Activated T-helper 1 cell treated with anti-CD3 and anti-CD28 coated beads, Interleukin-2, amount 50 U/mL, for 16 hours (primary cell): ENCODE measurements at places on chromosomes 7 and 10.

GRCh38 chr10:43461950-43462349, 25.0 kb downstream of the ZNF487 start:
- DNase-seq: no peak

DNA sequence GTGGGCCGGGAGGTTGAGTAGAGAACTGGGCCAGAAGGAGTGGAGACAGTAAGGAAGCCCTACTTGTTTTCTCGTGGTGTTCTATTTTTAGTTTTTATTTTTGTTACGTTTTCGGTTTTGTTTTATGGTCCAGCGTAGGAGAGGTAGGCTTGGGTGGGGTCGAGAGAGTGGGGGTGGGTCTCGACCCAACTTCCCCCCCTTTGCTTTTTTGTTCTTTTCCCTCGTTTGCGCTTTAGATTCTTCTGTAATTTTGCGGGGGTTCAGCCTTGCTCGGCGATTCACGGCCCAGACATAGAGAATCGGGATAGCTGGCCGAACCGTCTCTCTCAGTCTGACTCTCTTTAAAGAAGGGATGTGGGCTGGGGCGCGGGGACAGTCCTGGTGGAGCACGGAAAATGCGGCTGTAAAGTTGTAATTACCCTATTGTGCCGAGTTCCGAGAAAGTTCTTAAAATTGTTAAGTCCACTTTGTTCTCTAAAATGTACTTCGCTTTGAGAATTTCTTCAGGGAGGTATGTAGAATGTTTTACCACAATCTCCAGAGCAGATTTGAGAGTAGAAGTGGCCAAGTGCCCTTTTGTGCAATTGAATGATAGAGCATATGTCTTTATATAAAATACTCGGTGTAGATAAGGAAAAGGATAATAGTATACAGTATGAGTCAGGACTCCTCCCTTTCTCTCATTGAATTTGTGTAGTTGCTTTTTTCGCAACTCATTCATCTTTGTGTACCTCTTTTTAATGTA, 816 bp downstream of the DMTF1 start:
- no peak for DNase-seq

GRCh38 chr7:7486362-7486761, 49.3 kb downstream of the COL28A1 start:
- no peak for DNase-seq

DNA sequence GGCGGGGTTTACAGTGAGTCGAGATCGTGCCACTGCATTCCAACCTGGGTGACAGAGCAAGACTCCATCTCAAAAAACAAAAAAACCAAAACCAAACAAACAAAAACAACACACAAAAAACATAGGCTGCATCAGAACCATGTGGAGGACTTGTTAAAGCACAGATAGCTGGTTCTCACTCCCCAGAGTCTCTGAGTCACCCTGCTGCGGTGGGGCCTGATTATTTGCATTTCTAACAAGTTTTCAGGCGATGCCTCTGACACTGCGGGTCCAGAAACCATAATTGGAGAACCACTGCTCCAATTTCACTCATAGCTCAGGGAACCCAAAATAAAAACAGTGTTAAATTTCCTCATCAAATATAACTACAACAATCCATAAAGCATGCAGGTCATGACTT, 816.7 kb downstream of the MAGI2 start:
- no peak for DNase-seq

DNA sequence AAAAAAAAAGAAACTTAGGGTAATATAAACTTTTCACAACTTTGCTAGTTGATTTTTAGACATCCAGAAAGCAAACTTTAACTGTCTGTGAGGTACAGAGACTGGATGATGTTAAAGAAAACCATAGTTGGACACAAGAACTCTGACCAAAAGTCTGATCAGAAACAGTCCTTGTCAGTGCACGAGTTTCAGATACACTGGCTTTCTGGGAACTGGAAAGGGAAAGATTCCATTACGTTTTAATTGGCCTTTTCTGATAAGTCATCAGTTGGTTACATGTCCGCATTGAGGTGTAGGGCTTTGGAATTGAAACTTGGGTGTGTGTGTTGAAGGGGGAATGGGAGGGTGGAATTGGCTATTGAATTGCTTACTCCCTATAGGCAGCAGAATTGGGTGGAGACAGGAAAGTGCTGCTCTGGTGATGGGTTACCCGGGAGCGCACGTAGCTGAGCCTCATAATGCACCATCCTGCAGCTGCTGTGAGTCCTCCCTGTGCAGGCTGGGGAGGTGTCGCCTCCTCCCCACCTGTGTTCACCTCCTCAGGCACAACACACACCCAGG, 59.9 kb downstream of the DAGLB start:
- DNase-seq: no peak

GRCh38 chr10:33114451-33114952, 156.5 kb upstream of the ITGB1 start:
- no peak for DNase-seq

GRCh38 chr10:32023264-32023663, 33.0 kb downstream of the KIF5B start:
- no peak for DNase-seq

GRCh38 chr10:97050205-97050745, 135.5 kb downstream of the SLIT1 start:
- DNase-seq: no peak

DNA sequence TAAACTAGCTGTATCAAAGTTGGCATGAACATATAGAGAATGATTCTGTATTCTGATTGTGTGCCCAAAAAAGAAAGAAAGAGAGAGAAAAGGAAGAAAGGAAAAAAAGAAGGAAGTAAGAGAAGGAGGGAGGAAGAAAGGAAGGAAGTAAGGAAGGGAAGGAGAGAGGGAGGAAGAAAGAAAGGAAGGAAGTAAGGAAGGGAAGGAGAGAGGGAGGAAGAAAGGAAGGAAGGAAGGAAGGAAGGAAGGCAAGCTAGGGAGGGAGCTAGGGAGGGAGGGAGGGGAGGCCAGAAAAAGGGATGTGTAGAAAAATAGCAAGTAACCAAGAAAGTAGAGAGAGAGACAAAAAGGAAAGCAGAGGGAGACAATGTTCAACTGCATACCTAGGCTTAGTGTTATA, 60.7 kb upstream of the TARP start:
- no peak for DNase-seq

DNA sequence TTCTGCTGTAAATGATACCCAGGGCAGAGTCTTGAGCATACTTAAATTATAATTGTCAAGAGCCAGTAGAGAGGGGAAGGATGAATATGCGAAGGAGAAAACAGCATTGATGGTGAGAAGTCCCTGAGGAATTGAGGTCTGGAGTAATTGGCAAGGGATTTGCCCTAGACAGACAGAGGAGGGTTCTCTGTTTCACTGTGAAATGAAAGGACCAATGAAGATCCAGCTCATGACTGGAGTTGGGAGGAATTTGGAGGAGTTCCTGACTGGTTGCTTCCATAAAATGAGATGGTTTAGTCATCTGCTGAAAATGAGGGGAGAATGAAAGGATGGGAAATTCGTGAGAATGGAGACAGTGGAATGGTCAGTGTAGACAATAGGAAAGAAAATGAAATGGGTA, 6.8 kb downstream of the PRPF18 start:
- DNase-seq: no peak

DNA sequence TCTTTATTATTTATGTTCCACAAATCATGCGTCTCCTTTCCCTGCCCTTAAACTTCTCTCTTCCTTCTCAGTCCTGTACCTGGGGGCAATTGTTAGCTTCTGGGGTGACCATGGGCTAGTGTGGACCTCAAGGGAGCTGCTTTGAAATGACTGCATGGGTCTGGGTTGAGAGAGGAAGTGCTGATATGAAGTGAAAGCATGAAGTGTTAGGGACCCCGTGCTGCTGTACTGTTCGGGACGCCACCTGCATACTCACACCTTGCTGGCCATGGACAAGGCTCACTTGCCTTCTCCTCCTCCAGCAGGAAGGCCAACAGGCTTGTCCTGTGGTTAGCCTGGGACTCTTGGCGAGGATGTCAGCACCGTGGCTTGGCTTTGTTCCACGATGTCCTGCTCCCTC, 56.7 kb downstream of the MTPN start:
- DNase-seq: no peak

GRCh38 chr7:25853314-25853713, 298.7 kb upstream of the NFE2L3 start:
- no peak for DNase-seq

DNA sequence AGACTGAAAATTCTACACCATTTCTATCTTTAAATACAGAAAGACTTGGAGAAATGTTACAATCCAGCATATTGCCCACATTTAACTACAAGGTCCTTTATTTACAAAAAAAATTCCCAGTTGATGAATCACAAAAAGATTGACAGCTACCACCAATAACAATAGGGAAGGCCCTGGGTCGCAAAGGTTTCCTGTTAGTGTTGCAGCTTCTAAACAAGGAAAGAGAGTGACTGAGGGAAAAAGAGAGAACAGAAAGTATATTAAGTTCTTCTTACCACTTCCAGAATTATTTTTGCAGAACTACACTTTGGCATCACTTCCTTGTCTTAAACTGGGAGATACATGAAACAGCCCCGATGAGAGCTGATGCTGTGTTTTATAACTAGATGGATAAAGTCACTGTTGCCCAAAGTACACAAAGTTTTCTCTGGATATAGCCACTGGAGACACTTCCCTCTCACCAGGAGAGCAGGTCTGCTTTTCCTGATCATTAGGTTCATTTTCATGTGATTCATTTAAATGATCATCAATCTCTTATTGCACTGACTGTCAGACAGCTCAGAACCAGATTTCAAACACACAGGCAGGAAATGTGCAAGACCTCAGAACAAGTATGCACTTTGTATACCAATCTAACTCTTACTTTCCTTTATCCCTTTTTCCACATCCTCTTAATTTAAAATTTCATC, 57.0 kb downstream of the SHTN1 start:
- no peak for DNase-seq
